WTC11 (cell line): ENCODE measurements at places on chromosomes 13 and 19. TPM values are rescaled to one million over a fixed set of nuclear protein-coding genes. Genes with fewer than 3 reads are reported as not detected.

- H3K36me3 ChIP-seq, result no peaks in the 10 kb centered on the region
- peaks cover 39% of the 10 kb centered on the region for H3K4me1 ChIP-seq
- H3K4me3 ChIP-seq, result no peak overlapping the region
These were observed 61.5 kb downstream of the ZIC5 start for GRCh38 chr13:99909836-99910619.

The CYP4F8 gene
- total RNA-seq, result not detected in 3 replicates

The ZNF541 gene
- total RNA-seq, result 0.07 to 0.09 TPM (median 0.09 TPM) in 3 replicates

GRCh38 chr13:30151388-30151787, 156.0 kb downstream of the KATNAL1 start:
- no peak overlapping the region for H3K27ac ChIP-seq
- no peak overlapping the region for H3K4me3 ChIP-seq
- H3K27me3 ChIP-seq, result peaks cover 3% of the 10 kb centered on the region; the same call in 1 of the 2 replicates
- H3K36me3 ChIP-seq, result no peaks in the 10 kb centered on the region
- peaks cover 13% of the 10 kb centered on the region for H3K4me1 ChIP-seq

DNA sequence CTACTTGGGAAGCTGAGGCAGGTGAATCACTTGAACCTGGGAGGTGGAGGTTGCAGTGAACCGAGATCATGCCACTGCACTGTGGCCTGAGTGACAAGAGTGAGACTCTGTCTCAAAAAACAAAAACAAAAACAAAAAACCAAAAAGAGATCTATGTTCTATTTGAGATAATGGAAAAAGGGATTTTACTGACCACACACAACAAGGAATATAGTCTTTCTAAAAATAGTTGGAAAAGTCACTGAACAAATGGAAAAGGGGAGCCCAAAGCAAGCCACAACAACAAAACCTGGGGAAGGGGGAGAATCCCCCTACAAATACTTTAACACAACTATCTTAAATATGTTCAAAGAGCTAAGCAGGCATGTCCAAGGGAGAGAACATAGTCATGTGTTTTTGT, 37.3 kb downstream of the ZNF558 start:
- H3K27me3 ChIP-seq, result peaks cover 3% of the 10 kb centered on the region; the same call in 1 of the 2 replicates
- H3K4me3 ChIP-seq, result no peak overlapping the region
- no peak for DNase-seq
- H3K36me3 ChIP-seq, result peaks cover 34% of the 10 kb centered on the region
- H3K4me1 ChIP-seq, result no peaks in the 10 kb centered on the region

GRCh38 chr13:63364159-63364558, 1948.5 kb upstream of the PCDH20 start:
- no peak for DNase-seq
- no peaks in the 10 kb centered on the region for H3K4me1 ChIP-seq
- H3K4me3 ChIP-seq, result no peak overlapping the region
- H3K27ac ChIP-seq, result no peak overlapping the region
- H3K27me3 ChIP-seq, result no peaks in the 10 kb centered on the region

GRCh38 chr13:90049989-90050671, 1297.4 kb upstream of the MIR17HG start:
- H3K4me1 ChIP-seq, result peaks cover 28% of the 10 kb centered on the region
- H3K27ac ChIP-seq, result no peak overlapping the region
- DNase-seq, result no peak
- peaks cover 40% of the 10 kb centered on the region for H3K36me3 ChIP-seq
- H3K27me3 ChIP-seq, result no peaks in the 10 kb centered on the region; the same call in none of the 2 replicates

DNA sequence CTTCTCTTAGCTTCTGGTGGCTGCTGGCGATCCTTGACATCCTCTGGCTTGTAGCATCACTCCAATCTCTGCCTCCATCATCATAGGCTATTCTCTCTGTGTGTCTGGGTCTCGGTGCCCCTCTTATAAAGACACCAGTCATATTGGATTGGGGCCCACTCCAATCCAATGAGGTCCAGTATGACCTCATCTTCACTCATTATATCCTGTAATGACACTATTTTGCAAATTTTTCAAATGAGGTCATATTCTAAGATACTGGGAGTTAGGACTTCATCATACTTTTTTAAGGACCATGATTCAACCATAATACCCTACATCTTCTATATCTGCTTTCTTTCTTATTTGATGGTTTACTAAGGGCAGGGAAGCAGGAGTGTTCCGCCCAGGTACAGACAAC, 12.0 kb upstream of the SLC46A3 start:
- H3K4me3 ChIP-seq, result no peak overlapping the region
- H3K36me3 ChIP-seq, result no peaks in the 10 kb centered on the region
- H3K27me3 ChIP-seq, result no peaks in the 10 kb centered on the region
- DNase-seq, result no peak
- no peaks in the 10 kb centered on the region for H3K4me1 ChIP-seq

The POSTN gene
- total RNA-seq, result 0.60 to 0.76 TPM (median 0.70 TPM) in 3 replicates

DNA sequence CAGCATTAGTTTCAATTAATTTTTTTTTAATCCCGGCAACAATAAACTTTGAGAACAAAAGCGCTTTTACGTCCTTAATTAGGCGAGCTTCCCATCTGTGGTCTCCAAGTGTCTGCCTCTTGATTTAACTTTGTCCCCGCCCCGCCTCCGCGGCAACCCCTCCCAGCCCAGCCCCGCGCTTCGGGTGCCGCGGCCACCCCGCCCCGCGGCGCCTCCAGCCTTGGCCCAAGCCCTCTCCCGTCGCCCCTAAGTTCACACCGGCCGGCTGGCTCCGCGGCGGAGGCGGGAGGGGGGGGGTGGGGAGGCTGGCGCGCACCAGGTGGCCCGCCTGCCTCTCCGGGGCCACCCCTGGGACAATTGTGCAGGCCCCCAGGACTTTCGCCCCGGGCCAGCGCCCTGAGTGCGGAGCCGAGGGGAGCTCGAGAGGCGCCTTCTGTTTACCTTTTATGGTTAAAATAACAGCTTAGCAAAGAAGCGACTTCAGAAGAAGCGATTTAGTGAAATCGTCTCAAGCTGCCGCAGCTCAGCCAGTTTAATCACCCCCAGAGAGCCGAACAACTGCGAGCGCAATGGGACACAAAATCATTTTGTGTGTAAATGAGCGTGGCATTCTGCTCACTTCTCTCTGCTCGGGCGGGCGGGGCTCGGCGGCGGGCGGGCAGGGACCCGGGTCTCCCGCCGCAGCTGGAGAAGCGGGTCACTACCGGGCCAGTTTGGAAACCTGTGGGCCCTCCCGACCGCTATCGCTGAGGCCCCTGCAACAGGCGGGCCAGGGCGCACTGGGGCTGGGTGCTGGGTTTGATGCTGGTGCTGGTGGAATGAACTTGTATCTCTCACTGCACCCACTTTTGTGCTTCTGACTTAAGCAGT, 1.4 kb downstream of the KCTD15 start:
- DNase-seq, result peak; percentile 71
- H3K4me3 ChIP-seq, result peak overlapping the region; percentile 87
- H3K36me3 ChIP-seq, result peaks cover 19% of the 10 kb centered on the region
- peak overlapping the region; percentile 92 for H3K27ac ChIP-seq
- H3K4me1 ChIP-seq, result peaks cover 35% of the 10 kb centered on the region

The SBK2 gene
- total RNA-seq, result 5.2 to 6.4 TPM (median 5.8 TPM) in 3 replicates

DNA sequence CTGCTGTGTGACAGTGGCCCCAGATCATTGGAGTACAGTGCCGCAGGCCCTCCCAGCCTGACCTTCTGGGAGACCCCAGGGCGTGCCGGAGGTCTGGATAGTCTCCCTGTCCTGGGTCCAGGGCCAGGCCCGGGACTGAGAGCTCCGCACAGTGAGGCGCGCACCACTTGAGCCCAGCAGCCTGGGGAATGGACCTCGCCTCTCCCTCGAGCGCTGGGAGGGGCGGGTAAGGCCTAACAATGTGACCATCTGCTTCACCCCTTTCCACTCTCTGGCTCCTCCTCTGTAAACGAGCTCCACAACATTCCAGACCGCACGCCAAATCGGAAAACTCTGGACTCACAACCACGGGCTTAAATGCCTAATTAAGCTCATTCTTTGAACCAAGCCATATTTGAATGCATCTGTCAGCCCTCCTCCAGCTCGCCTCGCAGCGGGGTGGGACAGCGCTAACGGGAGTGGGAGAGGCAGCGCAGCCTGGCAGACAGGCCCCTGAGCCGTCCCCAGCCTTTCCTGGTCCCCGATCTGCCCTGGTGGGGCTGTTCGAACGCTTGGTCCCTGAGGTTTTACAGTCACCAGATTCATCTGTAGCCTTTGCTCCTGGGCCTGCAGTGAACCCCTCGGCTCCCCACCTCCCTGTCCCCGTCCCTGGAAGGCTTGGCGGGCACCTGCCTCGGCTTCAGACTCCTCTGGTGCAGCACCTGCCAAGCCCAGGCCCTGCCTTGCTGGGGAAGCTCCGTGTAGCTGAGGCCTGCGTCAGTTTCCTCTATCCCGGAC, 120.7 kb upstream of the VSTM2B start:
- peak; percentile 50 for DNase-seq
- H3K4me1 ChIP-seq, result peaks cover 20% of the 10 kb centered on the region
- H3K4me3 ChIP-seq, result peak overlapping the region; percentile 20; the same call in 1 of the 2 replicates
- H3K36me3 ChIP-seq, result no peaks in the 10 kb centered on the region

GRCh38 chr13:73772449-73773167, 361.6 kb downstream of the KLF12 start:
- peaks cover 14% of the 10 kb centered on the region for H3K4me1 ChIP-seq
- DNase-seq, result no peak
- no peak overlapping the region for H3K27ac ChIP-seq
- H3K27me3 ChIP-seq, result no peaks in the 10 kb centered on the region
- no peaks in the 10 kb centered on the region for H3K36me3 ChIP-seq

The MYO16 gene
- total RNA-seq, result 0.05 to 0.09 TPM (median 0.09 TPM) in 3 replicates

The FOXO1 gene
- 34.3 to 37.9 TPM (median 34.4 TPM) in 3 replicates for total RNA-seq
